Mesothelial cell of epicardium (in vitro differentiated cells): ENCODE measurements at places on chromosomes 3 and 15. TPM values are rescaled to one million over a fixed set of nuclear protein-coding genes. Genes with fewer than 3 reads are reported as not detected.
A peak's percentile ranks its signal among the peaks of the same experiment; 100 is the strongest.

DNA sequence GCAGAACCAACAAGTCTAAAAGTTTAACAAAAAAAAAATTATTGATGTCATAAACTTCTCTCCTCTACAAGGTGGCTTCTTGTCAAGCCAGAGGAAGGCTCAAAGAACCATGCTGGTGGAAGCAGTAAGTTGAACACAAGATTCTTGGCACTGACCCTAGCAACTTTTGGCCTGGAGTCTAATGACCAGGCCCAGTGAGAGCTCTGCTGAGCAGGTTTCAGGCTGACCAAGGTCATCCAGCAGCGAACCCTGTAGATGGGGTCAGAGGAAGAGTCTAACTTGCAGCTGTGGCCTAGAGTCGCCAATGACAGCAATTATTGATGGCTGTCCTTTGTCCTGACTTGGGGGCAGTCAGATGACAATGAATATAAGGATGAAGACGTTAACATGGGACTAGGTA lies 43.1 kb upstream of the PDZRN3 start:
- no peak for DNase-seq
- no peak overlapping the region for H3K4me3 ChIP-seq
- no peaks in the 10 kb centered on the region for H3K36me3 ChIP-seq
- H3K27me3 ChIP-seq, result no peaks in the 10 kb centered on the region

DNA sequence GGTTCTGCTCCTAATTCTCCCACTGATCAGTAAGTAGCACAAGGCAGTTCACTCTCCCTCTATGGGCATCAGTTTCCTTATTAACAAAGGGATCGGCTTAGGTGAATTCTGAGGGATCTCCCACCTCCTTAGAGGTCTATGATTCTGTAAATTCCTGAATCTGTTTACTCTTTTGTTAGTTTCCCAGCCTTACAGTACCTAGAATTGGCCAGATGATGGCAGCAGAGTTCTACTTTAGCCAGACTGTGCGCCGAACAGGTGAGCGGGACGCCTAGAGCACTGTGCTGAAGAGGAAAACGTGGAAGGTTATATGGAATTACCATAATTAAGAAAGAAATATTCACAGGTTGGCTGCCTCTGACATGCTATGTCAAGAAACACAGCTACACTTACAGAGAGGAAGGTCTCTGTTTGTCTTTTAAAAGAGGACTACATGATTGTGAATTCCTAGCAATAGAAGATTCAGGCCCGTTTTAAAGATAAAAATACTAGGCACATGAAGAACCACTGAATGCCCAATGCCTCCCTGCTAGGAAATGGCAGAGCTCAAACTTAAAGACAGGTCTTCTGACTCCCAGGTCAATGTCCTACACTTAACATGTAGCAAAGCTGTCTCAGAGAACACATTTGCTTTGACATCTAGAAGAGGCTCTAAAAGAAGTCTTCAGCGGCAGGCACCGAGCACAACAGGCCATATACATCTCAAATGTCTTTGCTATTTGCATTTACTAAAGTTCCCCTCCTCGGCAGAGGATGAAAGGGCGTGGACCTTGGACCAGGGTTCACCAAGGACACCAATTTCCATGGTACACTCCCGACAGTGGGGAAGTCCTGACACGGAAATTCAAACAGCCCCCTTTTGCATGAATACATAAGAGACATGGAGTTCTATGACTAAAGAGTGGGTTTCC lies 259.9 kb downstream of the FGF12 start:
- peak; percentile 69 for DNase-seq
- H3K4me1 ChIP-seq, result no peaks in the 10 kb centered on the region

DNA sequence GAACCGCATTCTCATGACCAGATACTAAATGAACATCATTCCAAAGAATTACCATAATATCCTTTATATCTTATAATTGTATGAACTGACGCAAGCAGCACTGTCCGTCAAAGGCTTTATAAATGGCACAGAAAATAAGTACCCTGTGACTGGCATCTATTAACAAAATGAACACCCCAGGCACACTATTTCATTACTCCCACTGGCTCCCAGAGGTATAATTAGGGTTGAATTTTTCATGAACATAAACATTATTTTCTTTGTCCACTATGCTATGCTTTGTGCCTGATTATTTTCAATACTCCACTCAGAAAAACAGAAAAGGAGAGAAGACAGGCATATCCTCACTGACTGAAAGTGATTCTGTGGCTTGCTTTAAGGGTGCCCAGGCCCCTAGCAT lies 71.1 kb downstream of the LYZL4 start:
- no peak overlapping the region for H3K27ac ChIP-seq
- no peaks in the 10 kb centered on the region for H3K4me1 ChIP-seq
- peaks cover 43% of the 10 kb centered on the region for H3K27me3 ChIP-seq
- H3K4me3 ChIP-seq, result no peak overlapping the region

- no peaks in the 10 kb centered on the region for H3K27me3 ChIP-seq
- no peaks in the 10 kb centered on the region for H3K36me3 ChIP-seq
- H3K4me1 ChIP-seq, result no peaks in the 10 kb centered on the region
- H3K4me3 ChIP-seq, result no peak overlapping the region
Measured at GRCh38 chr3:110928016-110928662, 143.5 kb upstream of the NECTIN3 start.

DNA sequence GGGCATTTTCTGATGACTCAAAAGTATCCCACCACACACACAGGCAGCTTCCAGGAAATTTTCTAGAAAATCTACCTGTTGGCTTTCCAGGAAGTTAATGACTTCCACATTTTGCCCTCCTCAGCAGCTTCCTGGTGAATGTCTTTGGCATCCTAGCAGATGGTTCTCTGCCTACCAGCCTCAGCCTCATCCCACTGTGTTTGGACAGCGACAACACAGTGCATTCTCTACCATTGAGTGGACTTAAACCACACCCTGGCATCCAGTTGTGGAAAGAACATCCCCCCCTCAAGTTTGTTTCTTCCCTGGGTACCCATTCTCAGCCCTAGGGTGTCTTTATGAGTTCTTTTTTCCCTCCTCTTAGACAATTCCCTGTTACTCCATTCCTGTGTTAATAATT lies 50.8 kb upstream of the GADL1 start:
- H3K36me3 ChIP-seq, result peaks cover 4% of the 10 kb centered on the region
- H3K27ac ChIP-seq, result no peak overlapping the region
- DNase-seq, result no peak
- peaks cover 15% of the 10 kb centered on the region for H3K4me1 ChIP-seq

DNA sequence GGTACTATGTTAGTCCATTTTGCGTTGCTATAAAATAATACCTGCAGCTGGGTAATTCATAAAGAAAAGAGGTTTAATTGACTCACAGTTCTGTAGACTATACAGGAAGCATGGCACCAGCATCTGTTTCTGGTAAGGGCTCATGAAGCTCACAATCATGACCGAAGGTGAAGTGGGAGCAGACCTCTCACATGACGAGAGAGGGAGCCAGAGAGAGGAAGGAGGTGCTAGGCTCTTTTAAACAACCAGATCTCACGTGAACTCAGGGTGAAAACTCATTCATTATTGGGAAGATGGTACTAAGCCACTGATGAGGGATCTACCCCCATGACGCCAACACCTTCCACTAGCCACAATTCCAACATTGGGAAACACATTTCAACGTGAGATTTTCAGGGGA lies 301.7 kb upstream of the MDFIC2 start:
- DNase-seq, result no peak
- no peaks in the 10 kb centered on the region for H3K36me3 ChIP-seq
- H3K27me3 ChIP-seq, result no peaks in the 10 kb centered on the region
- H3K4me1 ChIP-seq, result no peaks in the 10 kb centered on the region

GRCh38 chr3:99920481-99921376 lies 103.1 kb downstream of the CMSS1 start:
- no peaks in the 10 kb centered on the region for H3K27me3 ChIP-seq
- H3K4me3 ChIP-seq, result no peak overlapping the region
- H3K36me3 ChIP-seq, result no peaks in the 10 kb centered on the region

Gene FBLN2
- 63.3 to 68.6 TPM (median 67.5 TPM) in 3 replicates for total RNA-seq

DNA sequence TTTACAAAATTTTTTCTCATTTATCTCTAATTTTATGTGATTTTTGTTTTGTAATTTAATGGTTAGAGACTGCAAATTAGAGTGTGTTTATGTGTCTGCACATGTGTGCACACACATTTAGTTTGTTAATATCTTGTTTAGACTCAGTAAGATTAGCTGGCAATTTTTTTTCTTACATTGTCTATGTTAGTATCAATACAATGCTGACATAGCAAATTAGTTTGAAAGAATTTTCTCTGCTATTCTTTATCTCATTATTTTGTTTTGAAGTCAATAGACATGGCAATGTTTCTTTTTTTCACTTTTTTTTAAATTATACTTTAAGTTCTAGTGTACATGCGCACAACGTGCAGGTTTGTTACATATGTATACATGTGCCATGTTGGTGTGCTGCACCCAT lies 1155.0 kb downstream of the ZPLD1 start:
- H3K27me3 ChIP-seq, result no peaks in the 10 kb centered on the region
- no peak overlapping the region for H3K4me3 ChIP-seq
- H3K4me1 ChIP-seq, result no peaks in the 10 kb centered on the region
- H3K36me3 ChIP-seq, result no peaks in the 10 kb centered on the region

GRCh38 chr15:30044377-30044776 lies 38.4 kb upstream of the GOLGA8J start:
- no peak for DNase-seq
- no peak overlapping the region for H3K4me3 ChIP-seq
- no peaks in the 10 kb centered on the region for H3K27me3 ChIP-seq
- no peaks in the 10 kb centered on the region for H3K36me3 ChIP-seq
- no peak overlapping the region for H3K27ac ChIP-seq

DNA sequence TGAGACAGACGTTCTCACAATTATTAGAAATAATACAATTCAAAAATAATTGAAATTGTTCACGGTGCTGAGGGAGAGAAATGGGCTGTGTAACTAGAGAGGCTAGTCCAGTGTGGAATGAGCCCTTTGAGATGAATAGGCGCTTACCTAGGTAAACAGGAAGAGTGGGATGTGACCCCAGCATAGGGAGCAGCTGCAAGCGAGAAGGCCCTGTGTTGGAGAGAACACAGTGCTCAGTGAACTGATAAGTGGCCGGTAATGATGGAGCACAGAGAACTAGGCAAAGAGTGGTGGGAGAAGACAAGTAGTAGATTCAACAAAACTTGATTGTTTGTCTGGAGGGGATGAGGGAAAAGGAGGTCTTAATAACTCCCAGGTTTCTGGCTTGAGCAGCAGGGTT lies 103.9 kb downstream of the HCN4 start:
- no peaks in the 10 kb centered on the region for H3K27me3 ChIP-seq
- DNase-seq, result no peak
- no peak overlapping the region for H3K27ac ChIP-seq
- H3K36me3 ChIP-seq, result peaks cover 37% of the 10 kb centered on the region
- no peaks in the 10 kb centered on the region for H3K4me1 ChIP-seq

GRCh38 chr3:60707452-60708020 lies 543.7 kb downstream of the FHIT start:
- no peak overlapping the region for H3K27ac ChIP-seq
- no peak overlapping the region for H3K4me3 ChIP-seq

DNA sequence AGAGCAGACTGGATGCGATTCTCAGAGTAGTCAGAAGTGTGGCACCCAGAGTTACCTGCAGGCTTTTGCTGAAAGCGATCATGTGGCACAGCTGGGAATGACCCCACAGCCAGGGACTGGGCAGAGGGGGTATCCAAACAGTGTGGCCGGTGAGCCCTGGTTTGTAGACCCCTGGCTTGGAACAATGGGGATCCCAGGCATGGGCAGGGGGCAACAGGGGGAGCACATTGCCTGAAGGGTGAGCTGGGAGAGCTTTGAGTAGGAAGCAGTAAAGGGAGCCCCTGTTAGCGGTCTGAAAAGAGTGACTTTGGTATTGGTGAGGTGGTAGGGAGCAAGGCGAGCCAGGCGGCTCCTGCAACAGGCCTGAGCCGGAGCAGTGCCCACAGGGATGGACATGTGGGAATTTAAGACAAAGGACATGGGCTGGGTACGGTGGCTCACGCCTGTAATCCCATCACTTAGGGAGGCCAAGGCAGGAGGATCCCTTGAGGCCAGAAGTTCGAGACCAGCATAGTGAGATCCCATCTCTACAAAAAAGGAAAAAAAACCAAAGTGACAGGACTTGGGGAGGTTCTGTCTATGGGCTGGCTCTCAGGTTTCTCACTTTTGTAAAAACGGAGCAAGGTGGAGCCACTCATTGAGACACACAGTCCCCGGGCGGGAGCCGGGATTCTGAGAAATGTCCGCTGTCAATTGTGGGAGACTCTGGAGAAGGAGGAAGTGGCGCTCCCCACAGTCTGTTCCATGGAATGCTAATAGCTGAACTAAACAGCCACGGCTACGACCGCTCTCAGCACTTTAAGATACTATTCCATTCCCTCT lies 223.8 kb upstream of the LYSMD4 start:
- no peak overlapping the region for H3K27ac ChIP-seq
- H3K4me3 ChIP-seq, result no peak overlapping the region
- H3K36me3 ChIP-seq, result no peaks in the 10 kb centered on the region
- H3K27me3 ChIP-seq, result no peaks in the 10 kb centered on the region

Gene COL6A5
- total RNA-seq, result 0.04 to 0.09 TPM (median 0.07 TPM) in 3 replicates
